T-helper 17 cell (primary cell): ENCODE measurements at places on chromosomes 2 and 18. TPM values are rescaled to one million over a fixed set of nuclear protein-coding genes. Genes with fewer than 3 reads are reported as not detected.

DNA sequence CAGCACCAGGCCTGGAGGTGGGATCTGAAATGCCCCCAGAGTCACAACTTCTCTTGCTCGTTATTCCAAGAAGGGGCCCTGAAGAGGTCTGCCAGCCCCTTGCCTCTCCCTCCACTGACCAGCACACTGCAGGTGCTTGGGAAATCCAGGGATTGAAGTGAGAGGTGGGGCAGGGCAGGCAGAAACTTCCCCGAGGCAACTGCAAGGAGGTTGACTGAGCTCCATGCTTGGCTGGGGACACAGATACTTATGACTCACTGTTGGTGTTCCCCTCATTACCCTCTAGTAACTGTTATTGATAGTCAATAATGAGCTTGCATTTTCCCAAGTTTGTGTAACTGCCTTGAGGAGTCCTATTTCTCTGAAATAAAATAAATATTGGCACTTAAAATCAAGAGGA, 47.5 kb downstream of the MARCO start:
- H3K27me3 ChIP-seq, result peaks cover 39% of the 10 kb centered on the region
- H3K4me1 ChIP-seq, result peaks cover 5% of the 10 kb centered on the region
- no peak for DNase-seq
- H3K4me3 ChIP-seq, result no peak overlapping the region
- peaks cover 2% of the 10 kb centered on the region for H3K36me3 ChIP-seq

GRCh38 chr2:57733956-57734355, 312.6 kb upstream of the VRK2 start:
- no peaks in the 10 kb centered on the region for H3K4me1 ChIP-seq
- DNase-seq, result no peak
- no peak overlapping the region for H3K27ac ChIP-seq
- H3K27me3 ChIP-seq, result no peaks in the 10 kb centered on the region
- H3K36me3 ChIP-seq, result no peaks in the 10 kb centered on the region
- H3K4me3 ChIP-seq, result no peak overlapping the region

The DYSF gene
- 2.8 TPM for total RNA-seq

- no peak overlapping the region for H3K27ac ChIP-seq
- no peaks in the 10 kb centered on the region for H3K4me1 ChIP-seq
- no peak overlapping the region for H3K4me3 ChIP-seq
- H3K36me3 ChIP-seq, result no peaks in the 10 kb centered on the region
- H3K27me3 ChIP-seq, result peaks cover 18% of the 10 kb centered on the region
- DNase-seq, result no peak
These were observed 12.1 kb upstream of the TRAF3IP1 start for GRCh38 chr2:238308177-238308576.

The SLC14A1 gene
- total RNA-seq, result 9.8 TPM

DNA sequence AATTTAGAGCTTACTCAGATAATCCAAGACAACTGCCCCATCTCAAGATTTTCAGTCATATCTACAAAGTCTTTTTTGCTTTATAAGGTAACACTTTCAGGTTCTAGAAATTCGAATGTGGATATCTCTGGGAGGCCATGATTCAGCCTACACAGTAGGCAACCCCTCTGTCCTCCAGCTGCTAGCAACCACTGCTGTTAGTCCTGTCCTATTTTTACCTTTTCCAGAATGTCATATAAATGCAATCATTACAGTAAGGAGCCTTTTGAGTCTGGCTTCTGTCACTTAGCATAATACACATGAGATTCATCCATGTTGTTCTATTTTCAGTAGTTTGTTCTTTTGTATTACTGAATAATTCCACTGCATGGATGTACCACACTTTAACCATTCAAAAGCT, 28.5 kb upstream of the MARCHF7 start:
- no peaks in the 10 kb centered on the region for H3K27me3 ChIP-seq
- DNase-seq, result no peak
- H3K27ac ChIP-seq, result no peak overlapping the region
- peaks cover 2% of the 10 kb centered on the region for H3K4me1 ChIP-seq

DNA sequence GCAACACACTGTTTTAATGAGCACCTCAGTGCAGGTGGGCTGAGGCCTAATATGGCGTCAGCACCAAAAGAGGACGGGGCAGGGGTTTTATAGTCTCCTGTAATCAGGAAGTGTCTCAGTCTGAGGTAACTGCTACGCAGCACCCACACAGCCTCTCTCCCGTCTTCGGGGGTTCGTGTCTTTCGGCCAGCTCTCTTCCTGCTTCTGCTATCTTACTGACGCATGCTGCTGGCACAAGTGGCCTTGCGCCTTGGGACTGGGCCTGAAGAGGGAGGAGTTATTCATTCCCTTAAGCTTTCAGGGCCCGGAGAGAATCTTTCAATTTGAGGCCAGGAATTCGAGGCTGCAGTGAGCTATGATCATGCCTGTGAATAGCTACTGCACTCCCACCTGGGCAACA, 14.5 kb upstream of the PAPOLG start:
- H3K4me1 ChIP-seq, result peaks cover 9% of the 10 kb centered on the region
- peaks cover 28% of the 10 kb centered on the region for H3K27me3 ChIP-seq
- no peak overlapping the region for H3K27ac ChIP-seq
- no peak for DNase-seq

The WNT10A gene
- total RNA-seq, result 5.5 TPM

- no peak for DNase-seq
- H3K27me3 ChIP-seq, result peaks cover 57% of the 10 kb centered on the region
- peaks cover 14% of the 10 kb centered on the region for H3K4me1 ChIP-seq
These were observed 47.4 kb downstream of the VWA3B start for GRCh38 chr2:98134172-98135005.

- H3K27ac ChIP-seq, result no peak overlapping the region
- no peak for DNase-seq
- H3K4me1 ChIP-seq, result no peaks in the 10 kb centered on the region
- no peak overlapping the region for H3K4me3 ChIP-seq
- peaks cover 35% of the 10 kb centered on the region for H3K27me3 ChIP-seq
These were observed 11.3 kb downstream of the MEIS1 start for GRCh38 chr2:66445925-66446871.

- no peaks in the 10 kb centered on the region for H3K27me3 ChIP-seq
- H3K36me3 ChIP-seq, result no peaks in the 10 kb centered on the region
- H3K27ac ChIP-seq, result no peak overlapping the region
- no peak for DNase-seq
These were observed 160.1 kb upstream of the ZC3H15 start for GRCh38 chr2:186325827-186326535.

The SAG gene
- total RNA-seq, result 0.10 TPM

The KIAA2012 gene
- not detected for total RNA-seq
